NB4 (cell line): ENCODE measurements at places on chromosomes 3 and 15.

- no peak for DNase-seq
Measured at GRCh38 chr3:140296796-140297352, 361.9 kb downstream of the CLSTN2 start.

DNA sequence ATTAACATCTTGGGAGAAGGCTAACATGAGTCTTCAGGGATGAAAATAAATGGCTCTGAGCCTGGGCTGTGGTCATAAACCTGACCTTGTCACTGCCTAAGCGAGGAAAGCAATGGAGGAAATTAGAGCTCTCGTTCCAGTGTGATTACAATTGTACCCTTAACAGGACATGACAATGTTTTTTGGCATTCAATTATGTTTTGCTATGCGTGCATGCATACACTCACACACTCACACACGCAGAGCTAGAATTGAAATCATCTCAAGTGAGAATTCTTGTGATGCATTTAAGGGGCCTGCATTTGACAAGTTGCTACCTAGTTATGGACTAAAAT is 24.1 kb downstream of the ZNF80 start:
- no peak for DNase-seq

DNA sequence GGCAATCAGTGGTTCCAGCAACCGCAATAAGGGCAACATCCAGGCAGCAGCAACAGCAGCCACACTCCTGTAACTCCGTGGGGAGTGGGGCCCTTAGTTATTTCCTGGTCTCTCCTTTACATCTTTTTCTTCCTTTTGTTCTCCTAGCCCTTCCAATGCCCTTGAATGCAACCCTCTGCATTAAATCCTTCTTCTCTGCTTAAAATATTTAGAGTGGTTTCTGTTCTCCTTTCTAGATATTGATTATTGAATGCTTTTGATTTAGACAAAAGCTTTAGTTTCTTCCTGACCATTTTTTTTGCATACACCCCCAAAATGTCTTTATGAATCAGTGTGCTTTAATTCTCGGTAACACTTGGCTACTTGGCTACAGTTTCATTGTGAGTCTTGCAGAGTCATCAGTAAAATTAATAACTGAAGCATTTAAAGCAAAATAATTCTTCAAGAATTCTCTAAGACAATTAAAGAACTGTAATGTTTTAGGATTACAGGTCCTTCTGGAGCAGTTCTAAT is 586.1 kb downstream of the MECOM start:
- no peak for DNase-seq

- peak; percentile 69 for DNase-seq
Measured at GRCh38 chr3:4898454-4899313, 80.6 kb upstream of the BHLHE40 start.

- DNase-seq, result peak; percentile 68
Measured at GRCh38 chr3:141482245-141482922, 4.4 kb upstream of the RASA2 start.

GRCh38 chr15:37100109-37100965 is at the start of gene MEIS2:
Gene MEIS2 (minus strand): TSS chr15:37100549. CDS start chr15:37099466, 1,083 bp downstream.
- DNase-seq, result peak; percentile 82

DNA sequence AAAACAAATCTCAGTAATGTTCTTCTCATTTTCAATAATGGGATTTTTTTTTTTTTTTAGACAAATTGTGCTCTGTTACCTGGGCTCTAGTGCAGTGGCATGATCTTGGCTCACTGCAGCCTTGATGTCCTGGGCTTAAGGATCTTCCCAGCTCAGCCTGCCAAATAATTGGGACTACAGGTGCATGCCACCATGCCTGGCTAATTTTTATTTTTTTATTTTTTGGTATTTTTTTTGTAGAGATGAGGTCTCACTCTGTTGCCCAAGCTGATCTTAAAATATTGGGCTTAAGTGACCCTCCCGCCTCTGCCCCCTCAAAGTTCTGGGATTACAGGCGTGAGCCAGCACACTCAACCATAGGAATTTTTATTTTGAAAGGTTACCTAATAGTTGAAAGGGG is 126.2 kb downstream of the MDFIC2 start:
- DNase-seq, result no peak

DNA sequence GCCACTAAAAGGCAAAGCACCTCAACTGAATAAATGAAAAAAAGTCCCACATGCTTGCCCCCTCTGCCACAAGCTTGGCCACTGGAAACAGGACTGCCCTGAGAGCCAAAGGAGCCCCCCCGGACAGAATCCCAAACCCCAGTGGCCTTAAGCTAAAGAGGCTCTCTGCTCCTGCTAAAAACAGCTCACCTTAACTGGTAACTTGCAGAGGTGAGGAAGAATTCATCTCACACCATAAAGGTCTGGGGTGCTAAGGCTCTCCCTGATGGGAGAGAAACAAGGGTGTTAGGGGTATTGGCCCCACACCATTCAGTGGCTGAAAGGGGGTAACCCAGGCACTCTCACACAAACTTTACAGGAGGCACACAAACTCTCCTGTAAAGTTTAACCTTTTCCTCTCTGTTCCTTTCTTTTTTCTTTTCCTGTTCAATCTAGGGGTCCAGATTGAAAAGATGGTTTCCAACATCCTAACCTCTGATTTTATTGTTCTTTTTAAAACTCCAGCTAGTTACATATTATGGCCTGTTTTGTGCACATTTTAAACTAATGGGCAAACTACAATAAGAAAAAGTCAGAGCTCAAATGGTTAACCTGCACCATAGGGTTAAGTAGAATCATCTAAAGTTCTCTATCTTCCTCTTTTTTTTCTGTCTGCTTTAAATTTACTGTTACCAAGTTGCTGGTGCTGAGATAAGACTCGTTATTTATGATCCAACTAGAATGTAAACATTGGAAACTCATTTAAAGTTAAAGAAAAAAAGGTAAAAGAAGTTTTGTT is 19.9 kb downstream of the TRANK1 start:
- DNase-seq, result no peak

- DNase-seq, result no peak
Measured at GRCh38 chr3:36524560-36524959, 144.3 kb downstream of the STAC start.

DNA sequence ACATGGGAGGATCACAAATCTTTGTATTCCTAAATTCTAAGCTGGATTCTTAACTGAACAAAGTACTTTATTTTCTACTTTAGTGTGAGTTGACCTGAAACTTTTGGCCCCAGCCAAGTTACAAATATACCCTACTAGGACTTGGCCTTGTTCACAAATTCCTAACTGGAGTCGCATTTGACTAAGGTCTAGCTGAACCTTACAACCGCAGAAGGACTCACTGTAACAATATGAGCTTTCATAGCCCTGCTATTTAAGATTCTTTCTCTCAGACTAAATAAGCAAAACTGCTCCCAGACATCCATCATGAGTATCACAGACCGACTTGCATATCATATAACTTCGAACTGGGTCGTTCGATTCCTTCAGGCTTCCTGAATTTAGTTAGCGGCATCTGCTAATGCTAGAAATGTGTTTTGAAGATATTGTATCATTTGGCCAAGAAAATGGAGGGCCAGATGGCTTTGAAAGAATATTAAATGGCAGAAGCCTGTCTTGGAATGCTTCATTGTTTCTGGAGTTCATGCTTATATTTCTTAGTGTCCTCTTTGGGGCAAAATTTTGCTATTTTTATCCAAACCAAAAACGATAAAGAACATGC is 28.4 kb upstream of the ADAMTS9 start:
- no peak for DNase-seq

- DNase-seq, result no peak
Measured at GRCh38 chr3:128549283-128550112, 56.5 kb upstream of the GATA2 start.

DNA sequence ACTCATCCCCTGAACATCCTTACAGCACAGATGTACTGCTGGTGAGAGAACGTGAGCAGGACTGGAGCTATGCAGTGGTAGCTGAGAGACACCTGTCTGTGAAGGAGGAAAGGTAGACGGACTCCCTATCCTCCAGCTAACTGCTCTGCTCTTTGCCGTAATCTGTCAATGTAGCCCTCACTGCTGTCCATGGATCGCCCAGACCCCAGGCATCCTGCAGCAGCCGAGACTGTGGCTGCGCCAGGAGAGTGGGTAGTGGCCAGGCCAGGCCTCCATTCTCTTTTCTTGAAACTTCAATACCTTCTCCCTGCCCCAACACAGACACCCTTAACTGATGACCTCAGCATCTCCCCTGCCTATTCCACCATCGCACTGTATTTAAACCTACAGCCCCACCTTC is 44.5 kb downstream of the CRABP1 start:
- no peak for DNase-seq

DNA sequence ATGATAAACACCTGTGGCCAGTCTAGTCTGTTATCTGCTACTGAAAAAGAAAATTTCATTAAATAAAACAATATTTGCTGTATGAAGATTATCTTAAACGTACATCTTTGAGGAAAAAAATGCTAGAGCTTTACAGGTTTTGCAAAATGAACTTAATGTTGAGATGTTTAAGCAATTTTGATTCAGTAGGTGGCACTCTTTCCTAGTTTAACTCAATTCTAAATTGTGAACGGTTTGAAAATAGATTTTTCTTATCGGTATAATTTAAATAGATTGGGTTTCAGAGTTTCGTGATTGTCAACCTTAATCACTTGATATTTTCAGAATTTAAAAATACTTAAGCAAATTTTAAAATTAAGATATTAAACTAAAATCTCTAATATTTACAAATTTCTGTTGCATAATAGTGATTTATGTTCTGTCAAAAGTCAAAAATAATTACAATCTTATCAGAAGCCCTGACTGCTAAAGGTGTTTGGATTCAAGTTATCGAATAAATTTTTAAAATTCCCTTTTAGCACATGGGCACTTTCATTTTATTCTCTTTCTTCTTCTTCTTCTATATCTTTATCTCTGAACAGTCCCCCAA is 7.0 kb upstream of the RNF111 start:
- DNase-seq, result peak; percentile 61

DNA sequence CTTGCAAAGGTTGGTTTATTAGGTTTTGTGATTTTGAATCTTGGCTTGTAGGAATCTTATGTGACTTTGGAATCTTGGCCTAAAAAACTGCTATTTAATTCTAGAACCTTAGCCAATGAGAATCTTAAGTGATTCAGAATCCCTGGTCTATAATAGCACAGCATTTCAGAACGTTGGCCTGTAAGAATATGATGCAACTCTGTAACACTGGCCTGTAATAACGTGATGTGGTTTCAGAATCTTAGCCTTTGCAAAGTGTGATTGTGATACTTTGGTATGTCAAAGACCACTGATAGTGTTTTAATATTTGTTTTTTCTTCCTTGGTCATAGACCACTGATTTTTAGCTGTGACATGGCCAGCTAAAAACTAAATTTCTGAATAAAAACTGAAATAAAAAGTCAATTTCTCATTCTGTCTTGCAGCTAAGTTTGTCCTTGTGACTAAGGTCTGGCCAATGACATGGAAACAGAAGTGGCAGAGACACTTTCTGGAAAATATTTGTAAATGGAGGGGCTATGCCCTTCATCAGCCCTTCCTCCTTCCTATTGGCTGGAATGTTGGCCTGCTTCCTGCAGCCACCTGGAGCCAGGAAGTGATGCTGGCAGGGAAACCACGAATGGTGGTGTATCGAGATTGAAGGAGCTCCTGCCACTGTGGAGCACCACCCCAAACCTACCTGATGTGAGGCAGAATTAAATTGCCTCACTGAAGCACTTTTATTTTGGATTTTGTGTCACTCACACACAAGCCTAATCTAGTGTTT is 42.3 kb upstream of the CORO2B start:
- DNase-seq, result no peak

DNA sequence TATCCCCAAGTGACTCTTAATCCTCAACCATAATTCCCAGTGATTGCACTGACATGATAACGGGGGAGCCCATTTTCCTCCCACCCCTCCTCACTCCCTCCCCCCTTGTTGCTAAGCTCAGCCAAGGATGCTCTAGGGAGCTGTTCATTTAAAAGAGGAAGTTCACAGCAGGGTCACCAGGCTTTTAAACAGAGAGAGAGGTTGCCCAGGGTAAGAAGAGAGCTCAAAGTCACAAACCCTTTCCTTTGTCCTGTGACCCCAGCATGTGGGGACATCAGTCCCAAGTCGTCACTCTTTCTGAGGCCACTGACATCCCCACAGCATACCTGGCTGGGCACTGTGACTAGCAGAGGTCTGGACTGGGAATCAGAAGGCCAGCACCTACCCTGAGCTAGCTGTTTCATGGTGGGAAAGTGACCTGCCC is 144.1 kb downstream of the RORA start:
- DNase-seq, result peak; percentile 79

DNA sequence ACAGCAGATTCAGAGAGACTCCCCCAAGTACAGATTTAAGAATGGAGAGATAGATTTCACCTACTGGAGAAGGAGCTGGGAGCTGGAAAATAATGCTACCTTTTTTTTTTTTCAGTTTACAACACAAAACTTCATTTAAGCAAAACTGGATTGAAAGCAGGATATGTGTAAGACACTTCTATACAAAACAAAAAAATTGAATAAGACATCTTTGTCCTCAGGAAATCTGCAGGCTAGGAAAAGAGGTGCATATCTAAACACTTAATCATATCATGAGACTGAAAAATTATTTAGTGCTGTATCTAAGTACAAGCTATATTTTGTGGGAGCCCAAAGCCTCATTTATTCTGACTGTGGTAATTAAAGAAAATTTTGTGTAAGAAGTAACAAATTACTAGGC is 516.1 kb downstream of the ZIC1 start:
- DNase-seq, result no peak

GRCh38 chr3:8759038-8759707 is 10.2 kb downstream of the OXTR start:
- no peak for DNase-seq

- peak; percentile 38 for DNase-seq
Measured at GRCh38 chr15:76904461-76905012, 603 bp downstream of the SCAPER start.

DNA sequence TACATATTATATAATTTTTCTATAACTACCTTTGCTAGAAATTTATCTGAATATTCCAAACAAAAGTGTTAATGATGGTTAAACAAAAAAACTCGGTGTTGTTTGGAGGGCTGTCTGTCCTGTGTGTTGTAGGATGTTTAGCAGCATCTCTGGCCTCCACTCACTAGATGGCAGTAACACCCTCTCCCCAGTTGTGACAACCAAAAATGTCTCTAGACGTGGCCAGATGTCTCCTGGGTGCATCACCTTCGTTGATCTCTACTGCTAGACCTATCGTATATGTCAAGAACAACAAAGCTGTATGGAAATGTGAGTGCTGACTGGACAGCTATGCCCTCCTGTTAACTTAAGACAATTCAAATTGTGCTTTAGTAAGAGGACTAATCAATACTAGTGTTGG is 14.1 kb downstream of the ANKRD34C start:
- peak; percentile 18 for DNase-seq

DNA sequence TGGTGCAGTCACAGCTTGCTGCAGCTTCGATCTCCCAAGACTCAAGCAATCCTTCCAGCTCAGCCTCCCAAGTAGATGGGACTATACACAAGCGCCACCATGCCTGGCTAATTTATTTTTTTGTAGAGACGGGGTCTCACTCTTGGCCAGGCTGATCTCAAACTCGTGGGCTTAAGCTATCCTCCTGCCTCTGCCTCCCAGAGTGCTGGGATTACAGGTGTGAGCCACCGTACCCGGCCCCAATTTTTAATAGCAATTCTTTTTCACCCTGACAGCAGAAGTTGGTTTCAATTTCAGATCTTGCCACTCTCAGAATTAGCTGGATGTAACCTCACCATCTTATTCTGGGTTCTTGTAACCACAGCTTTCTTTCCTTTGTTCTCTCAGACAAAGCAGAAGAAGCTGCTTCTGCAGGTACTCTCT is 64.8 kb downstream of the TRIM71 start:
- no peak for DNase-seq

GRCh38 chr3:12644331-12644937 is 19.5 kb downstream of the RAF1 start:
- DNase-seq, result no peak

- DNase-seq, result no peak
Measured at GRCh38 chr3:152291238-152291637, 22.5 kb downstream of the MBNL1 start.
